AG20443 (cell line): ENCODE measurements at places on chromosomes 13 and 19.

DNA sequence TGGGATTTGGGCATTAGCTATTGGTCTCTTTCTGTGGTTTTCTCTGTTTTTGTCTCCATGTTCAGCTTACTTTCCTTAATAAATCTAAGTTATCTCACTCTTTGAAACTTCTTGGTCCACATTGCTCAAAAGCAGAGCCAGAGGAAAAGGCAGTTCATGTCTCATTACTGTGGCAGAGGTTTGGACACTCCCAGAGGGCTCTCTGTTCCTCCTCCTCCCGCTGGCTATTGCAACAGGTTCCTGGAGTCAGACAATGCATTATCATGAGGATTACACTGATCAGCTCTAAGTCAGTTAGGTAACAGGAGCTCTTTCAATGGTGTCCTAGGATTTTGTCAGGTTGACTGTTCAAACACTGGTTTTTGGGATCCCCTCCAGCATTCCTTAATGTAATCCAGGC, 298.8 kb downstream of the NDFIP2 start:
- DNase-seq = peak; percentile 86

- no peak for DNase-seq
Observed at GRCh38 chr13:42777467-42777866, 3.9 kb upstream of the FAM216B start.

DNA sequence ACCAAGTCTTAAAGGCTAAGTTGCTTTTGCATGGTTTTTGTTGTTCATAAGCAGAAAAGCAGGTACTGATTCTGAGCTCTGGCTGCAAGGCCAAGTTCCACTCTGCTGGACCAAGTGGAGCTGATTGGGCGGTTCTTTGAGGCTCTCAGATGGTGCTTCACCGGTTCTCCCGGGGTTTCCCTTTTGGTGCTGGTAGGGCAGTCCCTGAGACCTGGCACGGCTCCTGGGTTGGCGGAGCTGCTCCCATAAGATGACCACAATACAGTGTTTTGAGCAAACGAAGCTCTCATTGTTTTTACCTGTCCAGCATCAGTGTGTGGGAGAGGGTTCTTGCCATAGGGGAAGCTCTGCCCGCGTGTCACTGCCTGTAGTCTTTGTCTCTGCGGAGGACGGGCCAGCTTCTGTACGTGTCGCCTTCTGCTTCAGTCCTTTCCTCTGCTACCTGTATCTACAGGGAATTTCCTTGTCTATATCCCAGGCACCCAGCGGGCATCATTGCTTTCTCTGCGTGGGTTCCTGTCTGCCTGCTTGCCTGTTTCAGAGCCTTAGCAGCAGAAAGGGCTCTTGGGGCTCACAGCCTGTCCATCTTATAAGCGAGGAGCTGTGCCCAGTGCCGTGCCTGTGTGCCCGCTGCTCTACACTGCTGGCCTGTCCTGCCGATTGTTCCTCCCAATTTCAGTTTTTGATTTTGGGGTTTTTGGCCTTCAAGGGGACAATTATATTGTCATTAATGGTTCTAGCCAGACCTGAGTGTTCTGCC, 2.3 kb downstream of the U2AF2 start:
- DNase-seq = no peak

DNA sequence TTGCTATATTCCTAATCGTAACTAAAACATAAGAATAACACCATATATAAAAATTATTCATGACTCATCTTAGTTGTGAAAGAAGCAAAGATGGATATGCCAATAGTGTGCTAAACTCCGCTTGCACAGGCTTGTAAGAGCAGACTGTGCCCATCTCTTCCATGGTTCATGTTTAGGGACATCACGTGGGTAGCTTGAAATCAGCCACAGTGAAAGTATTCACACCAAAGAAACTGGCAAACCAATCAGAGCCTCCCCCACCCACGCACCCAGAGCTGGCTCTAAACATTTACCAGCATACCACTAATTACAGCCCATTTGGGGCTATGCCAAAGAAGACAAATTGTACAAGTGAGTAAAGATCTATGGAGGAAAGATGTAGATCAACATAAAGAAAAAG, 147.5 kb downstream of the DIAPH3 start:
- no peak for DNase-seq

DNA sequence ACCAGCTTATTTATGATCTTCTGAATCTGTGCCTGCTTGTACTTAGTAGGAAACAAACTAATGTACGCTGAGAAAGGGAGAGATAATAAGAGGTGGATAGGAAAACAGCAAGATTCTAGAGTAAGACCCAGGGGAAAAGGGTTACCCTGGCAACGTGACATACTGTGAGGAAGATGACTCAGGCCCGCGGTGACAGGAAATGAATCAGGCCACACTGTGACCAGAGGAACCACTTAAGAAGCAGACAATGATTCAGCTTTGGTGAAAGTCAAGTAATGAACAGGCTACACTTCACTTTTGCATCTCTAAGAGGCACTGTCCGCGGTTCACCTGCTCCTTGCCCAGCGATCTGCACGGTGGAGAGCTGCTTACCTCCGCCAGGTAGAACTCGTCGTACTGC, 158.2 kb downstream of the NALCN start:
- DNase-seq = peak; percentile 85

DNA sequence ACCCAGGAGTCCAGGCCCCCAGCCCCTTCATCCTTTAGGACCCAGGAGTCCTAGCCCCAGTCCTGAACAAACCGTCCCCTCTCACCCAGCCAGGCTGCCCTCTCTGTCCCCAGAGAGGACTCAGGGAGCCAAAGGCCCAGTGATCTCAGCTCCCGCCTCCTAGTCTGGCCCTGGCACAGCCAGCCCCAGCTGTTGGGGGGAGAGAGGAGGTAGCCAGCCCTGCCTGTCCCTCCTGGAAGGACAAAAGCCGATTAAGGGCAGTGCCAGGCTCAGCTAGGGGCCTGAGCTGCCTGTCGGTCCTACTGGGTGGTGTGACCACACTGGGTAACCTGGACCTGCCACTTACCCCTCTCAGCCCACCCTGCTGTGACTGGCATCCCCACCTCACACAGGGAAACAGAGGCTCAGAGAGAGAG, 14.5 kb downstream of the LIPE start:
- DNase-seq = no peak

DNA sequence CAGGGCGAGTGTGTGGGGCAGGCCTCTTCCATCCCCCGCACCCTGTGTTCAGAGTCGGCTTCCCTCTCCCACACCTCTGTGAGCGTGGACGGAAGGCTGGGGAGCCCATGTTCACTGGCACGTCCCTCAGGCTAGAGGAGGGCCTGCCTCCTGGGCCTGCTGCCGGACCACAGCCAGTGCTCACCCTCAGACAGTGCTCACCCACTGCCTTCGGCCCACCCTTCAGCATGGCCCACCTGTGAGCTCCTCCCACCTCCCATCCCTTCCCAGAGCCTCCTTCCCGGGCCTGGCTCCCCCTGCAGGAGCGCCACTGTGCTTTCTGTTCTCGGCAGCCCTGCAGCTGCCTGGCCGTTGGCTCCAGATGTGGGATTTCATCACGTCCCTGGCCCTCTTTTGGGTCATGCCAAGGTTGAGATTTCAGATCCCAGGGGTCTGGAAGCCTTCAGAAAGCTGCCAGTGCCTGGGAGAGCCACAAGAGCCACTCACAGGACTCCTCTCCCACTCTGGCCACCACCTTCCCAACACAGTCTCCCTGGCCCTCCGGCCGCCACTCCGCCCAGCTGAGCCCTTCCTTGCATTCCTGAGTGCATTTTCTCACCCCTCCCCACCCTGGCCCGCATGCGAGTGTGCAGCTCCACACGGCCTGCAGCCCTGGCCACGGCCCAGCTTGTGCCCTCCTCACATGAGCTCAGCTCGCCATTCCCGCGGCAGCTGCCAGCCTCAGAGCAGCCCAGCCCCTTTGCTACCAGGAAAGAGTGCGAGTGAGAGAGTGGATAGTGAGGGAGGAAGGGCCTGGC, 25.3 kb downstream of the CAPN12 start:
- peak; percentile 59 for DNase-seq
